ENCODE measurements at places on chromosomes 4 and X.

- DNase-seq: no peak
These were observed 359.6 kb downstream of the HS3ST1 start for GRCh38 chr4:11069083-11069482.

GRCh38 chr4:56748271-56748670, 67.2 kb upstream of the HOPX start:
- DNase-seq: no peak

DNA sequence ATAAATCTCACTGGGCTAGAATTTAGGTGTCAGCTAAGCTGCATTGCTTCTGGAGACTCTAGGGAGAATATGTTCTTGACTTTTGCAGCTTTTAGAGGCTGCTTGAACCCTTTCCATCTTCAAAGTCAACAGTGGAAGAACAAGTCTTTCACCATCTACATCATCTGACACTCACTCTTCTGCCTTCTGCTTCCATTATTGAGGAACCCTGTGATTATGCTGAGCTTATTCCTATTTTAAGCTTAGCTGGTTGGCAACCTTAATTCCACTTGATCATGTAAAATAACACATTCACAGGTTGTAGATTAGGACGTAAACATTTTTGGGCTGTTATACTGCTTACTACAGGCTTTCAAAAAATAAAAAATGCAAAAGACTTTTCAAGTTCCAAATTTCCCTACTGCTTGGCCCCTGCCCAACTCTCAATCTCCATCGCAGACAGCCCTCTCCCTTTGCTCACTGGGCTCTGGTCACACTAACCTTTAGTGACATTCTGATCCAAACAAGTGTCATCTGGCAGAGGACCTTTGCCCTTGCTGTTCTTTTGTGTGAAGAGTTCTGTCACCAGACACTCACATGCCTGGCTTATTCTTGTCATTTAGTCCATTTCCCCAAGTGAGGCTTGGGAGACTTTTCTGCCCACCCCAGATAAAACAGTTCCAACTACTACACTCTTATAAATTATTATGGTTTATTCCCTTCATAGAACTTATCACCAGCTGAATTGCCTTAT, 1056.0 kb downstream of the STIM2 start:
- no peak for DNase-seq

DNA sequence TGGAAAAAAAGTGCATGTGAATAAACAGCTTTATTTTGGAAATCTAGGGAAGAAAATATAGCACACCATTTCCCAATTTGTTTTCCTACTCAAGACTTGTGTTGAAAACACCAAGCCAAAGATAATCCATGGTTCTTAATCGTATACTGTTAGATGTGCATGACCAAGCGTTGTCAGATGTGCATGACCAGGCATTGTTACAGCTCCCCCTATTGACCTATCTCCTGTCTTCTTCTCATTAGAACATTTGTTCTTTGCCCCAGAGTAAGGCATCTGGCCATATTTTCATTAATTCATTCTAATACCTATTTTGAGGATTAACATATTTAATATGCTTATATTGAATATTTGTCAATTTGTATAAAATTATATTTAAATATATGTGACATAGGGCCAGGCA, 14.4 kb upstream of the VCX start:
- DNase-seq: no peak
